ENCODE measurements at places on chromosomes 3 and 15.

DNA sequence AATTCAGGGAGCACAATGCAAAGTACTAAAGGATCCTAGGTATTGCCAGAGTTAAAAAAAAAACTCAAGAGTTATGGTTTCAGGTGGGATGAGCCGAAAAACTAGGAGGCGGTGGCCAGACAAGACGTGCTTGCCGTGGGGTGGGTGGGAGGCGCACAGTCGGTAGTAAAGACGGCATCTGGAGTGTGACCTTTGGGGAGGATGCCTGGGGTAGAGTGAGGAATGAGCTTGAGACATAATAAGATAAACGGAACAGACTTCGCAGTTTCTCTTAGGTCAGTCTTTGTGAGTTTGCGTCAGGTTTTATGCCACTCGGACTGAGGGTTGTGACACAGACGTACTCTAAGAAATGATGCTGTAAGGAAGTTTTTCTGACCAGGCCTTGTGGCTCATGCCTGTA, 139.6 kb downstream of the LRRK1 start:
- DNase-seq = no peak

GRCh38 chr3:65979731-65980130, 59.0 kb downstream of the MAGI1 start:
- DNase-seq = no peak

DNA sequence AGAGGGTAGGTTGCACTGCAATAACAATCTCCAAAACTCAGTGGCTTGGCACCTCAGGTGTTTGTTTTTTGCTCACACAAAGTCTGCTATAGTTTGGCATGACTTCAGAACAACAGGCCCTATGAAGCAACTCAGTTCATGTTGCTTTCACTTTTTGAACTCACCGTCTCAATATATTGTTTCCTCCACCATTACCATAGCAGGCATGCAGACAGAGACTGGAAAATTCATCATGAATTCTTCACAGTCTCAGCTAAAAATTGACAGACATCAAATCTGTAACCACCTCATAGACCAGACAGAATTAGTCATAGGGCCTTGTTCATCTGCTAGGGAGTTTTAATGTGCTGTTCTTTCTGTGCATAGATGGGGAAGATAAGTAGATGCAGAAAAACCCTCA, 161.4 kb upstream of the POU1F1 start:
- DNase-seq = no peak

- DNase-seq = no peak
Measured at GRCh38 chr3:115503394-115503793, 119.9 kb upstream of the GAP43 start.

DNA sequence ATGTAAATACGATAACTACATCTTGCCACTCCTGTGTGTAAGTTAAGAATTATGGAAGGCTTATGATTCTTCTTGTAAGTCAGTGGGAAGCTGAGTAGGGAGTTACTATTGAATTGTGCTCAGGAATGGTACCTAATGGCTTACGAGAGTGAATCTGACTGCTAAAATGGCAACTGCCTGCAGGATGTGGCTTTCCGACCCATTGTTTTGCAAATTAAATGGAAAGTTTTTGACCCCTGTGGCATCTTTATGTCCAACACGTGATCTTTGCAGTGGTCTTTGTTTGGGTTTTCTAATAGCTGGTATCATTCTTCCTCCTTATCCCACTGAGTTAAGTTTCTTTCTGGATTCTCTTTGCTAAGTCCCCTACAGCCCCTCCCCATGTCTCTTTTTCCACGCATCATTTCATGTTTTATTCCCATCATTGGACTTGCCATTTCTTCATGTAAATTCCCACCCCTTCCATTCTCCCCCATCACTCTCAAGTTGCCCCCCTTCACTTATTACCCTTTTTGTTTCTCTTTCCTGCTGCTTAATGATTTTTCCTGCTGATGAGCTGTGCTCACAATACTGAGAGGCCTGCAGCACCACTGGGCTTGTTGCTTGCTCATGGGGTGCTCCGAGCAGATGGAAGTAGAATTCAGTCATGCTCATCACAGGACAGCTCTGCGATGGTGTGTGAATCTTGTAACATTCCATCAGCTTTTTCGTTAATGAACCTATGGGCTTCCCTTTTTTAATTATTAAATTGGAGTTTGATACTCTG, 428.2 kb upstream of the IL12A start:
- DNase-seq = no peak

DNA sequence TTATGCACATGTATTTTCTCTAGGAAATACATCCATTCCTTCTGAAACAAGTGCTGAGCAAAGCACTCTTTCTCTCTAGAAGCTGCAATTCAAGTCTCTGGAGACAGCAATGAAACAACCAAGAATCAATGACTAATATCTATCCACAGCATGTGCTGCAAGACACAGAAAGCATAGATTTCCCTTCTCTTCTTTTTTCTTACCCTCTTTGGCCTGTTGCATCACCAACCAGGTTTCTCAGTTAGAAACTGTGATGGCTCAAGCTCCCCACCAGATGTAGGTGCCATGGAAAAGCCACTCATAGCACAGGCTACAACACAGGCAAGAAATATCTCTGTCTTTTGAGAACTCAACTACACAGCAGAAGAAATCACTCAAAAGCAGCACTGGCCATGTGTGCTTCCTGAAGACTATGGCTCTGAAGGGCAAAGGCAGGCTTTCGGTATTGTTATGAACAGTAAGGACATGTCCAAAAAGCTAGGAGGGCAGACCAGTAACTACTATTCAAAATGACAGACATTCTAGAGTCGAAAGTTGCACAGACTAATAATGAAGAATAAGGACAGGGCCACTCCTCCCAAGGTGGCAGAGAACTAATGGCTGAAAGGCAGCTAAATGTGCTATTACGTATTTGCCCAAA, 15.5 kb downstream of the ZDHHC3 start:
- no peak for DNase-seq

GRCh38 chr3:183924956-183925355, 40.3 kb upstream of the PARL start:
- no peak for DNase-seq

GRCh38 chr3:56197259-56197965, 270.9 kb downstream of the ERC2 start:
- DNase-seq = no peak

- DNase-seq = no peak
Measured at GRCh38 chr15:46956881-46957280, 760.4 kb upstream of the SEMA6D start.

DNA sequence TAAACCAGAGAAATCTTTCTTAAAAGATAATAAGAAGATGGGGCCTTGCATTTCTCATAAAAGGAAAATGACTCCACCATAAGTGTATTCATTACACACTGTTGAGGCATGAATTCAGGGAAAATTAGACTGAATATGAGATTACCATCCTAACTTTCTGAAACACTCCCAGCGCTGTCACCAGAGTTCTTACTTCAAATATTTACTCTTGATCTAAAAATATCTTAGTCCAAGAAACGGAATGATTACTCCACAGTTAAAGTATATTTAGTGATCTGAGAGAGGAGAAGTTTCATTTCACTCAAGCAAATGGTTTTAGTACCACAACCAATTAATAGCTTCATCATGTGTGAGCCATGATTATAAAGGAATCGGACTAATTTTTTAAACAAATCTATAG, 300.3 kb downstream of the ZBTB20 start:
- no peak for DNase-seq

DNA sequence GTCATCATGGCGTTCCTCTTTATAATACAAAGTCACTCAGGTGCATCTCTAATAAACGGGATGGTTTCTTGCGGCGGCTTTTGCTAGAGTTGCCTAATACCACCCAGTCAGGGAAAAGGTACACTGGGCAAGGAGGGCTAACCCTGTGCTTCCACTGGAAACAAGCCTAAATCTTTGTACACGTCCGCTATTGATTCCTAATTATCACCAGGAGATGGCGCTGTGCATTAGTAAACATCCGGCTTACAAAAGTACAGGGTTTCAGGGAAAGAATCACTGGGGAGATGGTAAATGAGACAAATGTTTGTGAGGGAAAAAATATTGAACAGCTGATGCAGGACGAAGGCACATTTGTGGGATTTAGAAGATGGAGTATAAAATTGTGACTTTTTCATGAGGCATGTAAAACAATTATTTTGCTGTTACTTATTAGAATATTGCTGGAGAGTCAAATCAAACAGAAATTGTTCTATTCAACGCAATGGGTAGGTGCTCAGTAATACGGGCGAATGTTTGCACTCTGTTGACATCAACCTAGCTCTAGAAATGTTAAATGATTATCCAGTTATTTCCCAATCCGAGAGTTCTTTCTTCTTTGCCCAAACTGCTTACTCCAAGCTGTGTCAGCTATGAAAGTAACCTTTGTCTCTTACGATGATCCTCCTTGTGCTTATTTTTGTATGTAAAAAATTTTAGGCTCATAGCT, 50.6 kb downstream of the GMNC start:
- DNase-seq = peak; percentile 62
